Neuronal stem cell (in vitro differentiated cells): ENCODE measurements at places on chromosomes 7 and 10.

DNA sequence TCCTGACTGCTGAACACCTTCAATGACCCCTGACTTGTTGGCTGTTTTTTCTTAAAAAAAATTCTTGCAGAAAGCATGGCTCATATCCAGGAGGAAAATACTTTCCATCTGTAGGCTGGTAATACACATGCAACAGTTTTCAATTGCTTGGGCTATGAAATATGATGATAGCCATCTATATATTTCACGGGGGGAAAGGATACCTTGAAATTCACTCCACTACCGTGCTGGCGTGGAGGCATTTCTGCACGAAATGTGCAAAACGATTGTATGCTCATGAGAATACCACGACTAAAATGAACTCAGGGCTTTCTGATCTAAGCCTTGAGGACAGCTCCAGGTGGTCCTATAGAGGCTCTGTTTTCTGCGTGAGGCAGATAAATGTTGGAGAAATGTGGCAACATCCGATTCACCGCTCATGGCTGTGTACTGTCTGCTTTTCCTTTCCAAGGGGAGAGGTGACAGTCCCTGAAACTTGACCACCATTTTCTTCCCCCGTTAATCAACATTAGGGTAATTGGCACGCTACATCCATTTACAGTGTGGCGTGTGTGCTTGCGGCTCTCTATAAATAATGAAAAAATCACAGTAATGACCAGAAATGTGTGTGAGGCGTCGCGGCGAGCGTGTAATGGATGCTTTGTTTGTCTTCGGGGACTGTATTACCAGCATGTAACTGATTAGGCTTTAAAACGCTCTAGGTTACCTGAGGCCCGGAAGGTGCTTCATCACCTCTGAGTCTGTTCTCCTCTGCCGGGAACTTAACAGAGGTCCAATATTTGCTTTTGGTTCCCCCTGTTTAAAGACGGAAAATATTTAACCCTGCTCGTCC is 12.8 kb upstream of the CARD11 start:
- no peak for DNase-seq
- no peaks in the 10 kb centered on the region for H3K36me3 ChIP-seq
- H3K4me1 ChIP-seq = no peaks in the 10 kb centered on the region
- no peak overlapping the region for H3K27ac ChIP-seq
- H3K27me3 ChIP-seq = no peaks in the 10 kb centered on the region

- H3K4me3 ChIP-seq = no peak overlapping the region
- DNase-seq = no peak
- H3K36me3 ChIP-seq = peaks cover 16% of the 10 kb centered on the region
- H3K27ac ChIP-seq = no peak overlapping the region
Observed at GRCh38 chr10:125134916-125135770, 25.2 kb downstream of the CTBP2 start.

GRCh38 chr10:102812231-102812876 is 24.9 kb downstream of the CYP17A1 start:
- no peaks in the 10 kb centered on the region for H3K4me1 ChIP-seq
- H3K4me3 ChIP-seq = no peak overlapping the region
- DNase-seq = no peak
- H3K36me3 ChIP-seq = peaks cover 49% of the 10 kb centered on the region

DNA sequence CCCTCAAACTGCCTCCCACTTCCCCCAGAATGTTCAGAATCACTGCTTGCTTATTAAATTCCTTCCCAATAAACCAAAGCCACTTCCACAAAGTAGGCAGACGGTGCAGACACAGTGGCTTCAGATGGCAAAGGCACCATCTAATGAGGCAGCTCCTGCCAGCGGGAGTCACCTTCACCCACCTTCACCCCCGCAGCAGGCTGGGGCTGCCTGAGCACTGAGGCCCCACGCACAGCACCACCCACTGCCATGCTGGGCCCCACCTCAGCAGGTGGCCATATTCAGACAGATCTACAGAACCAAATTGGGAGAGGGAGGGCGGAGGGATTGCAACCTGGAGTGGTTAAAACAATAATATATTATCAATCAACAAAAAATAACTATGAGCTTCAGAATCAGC is 118.5 kb downstream of the GRID1 start:
- H3K4me3 ChIP-seq = no peak overlapping the region
- no peaks in the 10 kb centered on the region for H3K27me3 ChIP-seq
- no peak for DNase-seq
- no peak overlapping the region for H3K27ac ChIP-seq

- DNase-seq = no peak
- peaks cover 24% of the 10 kb centered on the region for H3K4me1 ChIP-seq
- H3K27ac ChIP-seq = no peak overlapping the region
- no peak overlapping the region for H3K4me3 ChIP-seq
- H3K27me3 ChIP-seq = no peaks in the 10 kb centered on the region
- H3K36me3 ChIP-seq = no peaks in the 10 kb centered on the region
Observed at GRCh38 chr7:150363370-150363769, 5.3 kb upstream of the REPIN1 start.

DNA sequence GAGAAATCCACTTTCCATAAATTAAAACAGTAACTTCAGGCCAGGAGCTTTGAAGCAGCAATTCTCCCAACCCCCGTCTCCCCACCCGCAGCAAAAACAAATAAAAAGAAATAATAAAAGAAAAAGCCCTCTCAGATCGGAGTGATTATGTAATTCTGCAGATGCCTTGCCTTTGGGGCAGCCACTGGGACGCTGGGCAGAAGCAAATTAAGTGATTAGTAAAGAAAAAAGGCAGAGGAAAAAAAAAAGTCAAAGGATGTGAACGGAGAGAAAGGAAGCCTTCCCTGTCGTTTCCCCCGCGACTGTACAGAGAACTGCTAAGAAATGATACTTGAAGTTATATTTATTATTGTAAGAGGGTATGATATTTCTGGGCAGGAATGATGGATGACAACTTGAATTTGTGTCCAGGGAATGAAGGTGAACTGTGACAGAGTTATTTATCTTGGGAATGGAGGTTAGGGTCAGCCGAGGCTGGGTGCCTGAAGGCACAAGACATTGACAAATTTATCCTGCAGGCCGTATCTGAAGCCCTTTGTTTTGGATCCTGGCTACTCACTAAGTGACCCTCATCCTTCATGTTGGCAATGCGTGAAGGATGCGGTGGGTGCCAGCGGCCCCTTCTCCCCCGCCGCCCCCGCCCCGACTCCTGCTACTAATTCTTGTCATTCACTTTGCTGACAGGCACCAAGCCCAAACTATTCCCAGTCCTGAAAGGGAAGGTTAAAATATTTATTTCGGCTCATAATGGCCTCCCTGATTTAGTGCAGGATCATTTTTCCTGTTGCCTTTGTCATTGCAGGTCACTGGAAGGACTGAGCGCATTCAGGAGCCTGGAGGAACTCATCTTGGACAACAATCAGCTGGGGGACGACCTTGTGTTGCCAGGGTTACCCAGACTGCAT is 604.0 kb downstream of the LRMDA start:
- no peaks in the 10 kb centered on the region for H3K27me3 ChIP-seq
- H3K36me3 ChIP-seq = no peaks in the 10 kb centered on the region
- H3K4me3 ChIP-seq = no peak overlapping the region
- H3K27ac ChIP-seq = peak overlapping the region; percentile 23
- no peak for DNase-seq
- peaks cover 21% of the 10 kb centered on the region for H3K4me1 ChIP-seq

GRCh38 chr7:41475801-41476459 is 227.0 kb downstream of the INHBA start:
- no peaks in the 10 kb centered on the region for H3K27me3 ChIP-seq
- H3K4me1 ChIP-seq = no peaks in the 10 kb centered on the region
- H3K36me3 ChIP-seq = no peaks in the 10 kb centered on the region
- H3K4me3 ChIP-seq = no peak overlapping the region
- no peak for DNase-seq
- no peak overlapping the region for H3K27ac ChIP-seq

- H3K36me3 ChIP-seq = no peaks in the 10 kb centered on the region
- no peak overlapping the region for H3K27ac ChIP-seq
- no peak overlapping the region for H3K4me3 ChIP-seq
- no peak for DNase-seq
- H3K4me1 ChIP-seq = peaks cover 22% of the 10 kb centered on the region
- H3K27me3 ChIP-seq = no peaks in the 10 kb centered on the region
Observed at GRCh38 chr7:139657725-139658124, 120.1 kb downstream of the HIPK2 start.

GRCh38 chr7:44622342-44623151 is 16.1 kb downstream of the OGDH start:
- no peak for DNase-seq
- H3K4me1 ChIP-seq = no peaks in the 10 kb centered on the region
- no peaks in the 10 kb centered on the region for H3K27me3 ChIP-seq
- peaks cover 39% of the 10 kb centered on the region for H3K36me3 ChIP-seq
- no peak overlapping the region for H3K4me3 ChIP-seq
- H3K27ac ChIP-seq = no peak overlapping the region
